ENCODE measurements at places on chromosomes 2 and 18. TPM values are rescaled to one million over a fixed set of nuclear protein-coding genes. Genes with fewer than 3 reads are reported as not detected.
A peak's percentile ranks its signal among the peaks of the same experiment; 100 is the strongest.

RAB6C gene
- 0.18 TPM for total RNA-seq

ONECUT2 gene
- total RNA-seq: 0.37 TPM

ACTG2 gene
- total RNA-seq: 978 TPM

LRP2 gene
- total RNA-seq: 0.92 TPM

BZW1 gene
- total RNA-seq: 247 TPM

PLEKHH2 gene
- 130 TPM for total RNA-seq

CYP27A1 gene
- total RNA-seq: 44.2 TPM

- H3K36me3 ChIP-seq: peaks cover 88% of the 10 kb centered on the region
- H3K27me3 ChIP-seq: no peaks in the 10 kb centered on the region
- H3K4me1 ChIP-seq: no peaks in the 10 kb centered on the region
- DNase-seq: no peak
- H3K27ac ChIP-seq: no peak overlapping the region
Measured at GRCh38 chr2:239055756-239056493, 208.0 kb downstream of the TWIST2 start.

DNA sequence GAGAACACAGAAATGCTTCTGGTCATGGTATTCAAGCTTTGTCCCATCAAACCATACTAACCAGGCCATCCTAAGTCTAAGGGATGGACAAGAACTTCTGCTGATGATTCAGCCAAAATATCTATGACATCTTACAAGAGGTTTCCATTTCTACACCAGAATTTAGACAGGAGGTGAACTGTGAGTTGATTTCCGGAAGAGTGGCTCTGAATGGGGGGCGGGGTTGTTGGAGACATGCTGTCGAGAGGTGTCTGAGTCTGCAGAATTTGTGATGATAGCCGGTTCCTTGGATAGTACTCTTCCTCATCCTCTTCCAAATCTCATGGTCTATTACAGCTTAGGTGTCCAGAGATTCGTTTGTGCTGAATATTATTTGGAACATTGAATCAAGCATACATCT lies 408.7 kb upstream of the TCF4 start:
- H3K36me3 ChIP-seq: no peaks in the 10 kb centered on the region
- H3K27ac ChIP-seq: no peak overlapping the region
- no peak overlapping the region for H3K4me3 ChIP-seq
- H3K4me1 ChIP-seq: peaks cover 17% of the 10 kb centered on the region
- no peaks in the 10 kb centered on the region for H3K27me3 ChIP-seq

- no peak for DNase-seq
- H3K27me3 ChIP-seq: no peaks in the 10 kb centered on the region
- no peak overlapping the region for H3K4me3 ChIP-seq
- no peaks in the 10 kb centered on the region for H3K4me1 ChIP-seq
- no peaks in the 10 kb centered on the region for H3K36me3 ChIP-seq
Measured at GRCh38 chr18:6159426-6159825, 255.3 kb downstream of the L3MBTL4 start.

GRCh38 chr2:6824962-6825361 lies 40.7 kb downstream of the CMPK2 start:
- no peak overlapping the region for H3K4me3 ChIP-seq
- H3K36me3 ChIP-seq: no peaks in the 10 kb centered on the region
- H3K27ac ChIP-seq: no peak overlapping the region
- peaks cover 7% of the 10 kb centered on the region for H3K27me3 ChIP-seq

DNA sequence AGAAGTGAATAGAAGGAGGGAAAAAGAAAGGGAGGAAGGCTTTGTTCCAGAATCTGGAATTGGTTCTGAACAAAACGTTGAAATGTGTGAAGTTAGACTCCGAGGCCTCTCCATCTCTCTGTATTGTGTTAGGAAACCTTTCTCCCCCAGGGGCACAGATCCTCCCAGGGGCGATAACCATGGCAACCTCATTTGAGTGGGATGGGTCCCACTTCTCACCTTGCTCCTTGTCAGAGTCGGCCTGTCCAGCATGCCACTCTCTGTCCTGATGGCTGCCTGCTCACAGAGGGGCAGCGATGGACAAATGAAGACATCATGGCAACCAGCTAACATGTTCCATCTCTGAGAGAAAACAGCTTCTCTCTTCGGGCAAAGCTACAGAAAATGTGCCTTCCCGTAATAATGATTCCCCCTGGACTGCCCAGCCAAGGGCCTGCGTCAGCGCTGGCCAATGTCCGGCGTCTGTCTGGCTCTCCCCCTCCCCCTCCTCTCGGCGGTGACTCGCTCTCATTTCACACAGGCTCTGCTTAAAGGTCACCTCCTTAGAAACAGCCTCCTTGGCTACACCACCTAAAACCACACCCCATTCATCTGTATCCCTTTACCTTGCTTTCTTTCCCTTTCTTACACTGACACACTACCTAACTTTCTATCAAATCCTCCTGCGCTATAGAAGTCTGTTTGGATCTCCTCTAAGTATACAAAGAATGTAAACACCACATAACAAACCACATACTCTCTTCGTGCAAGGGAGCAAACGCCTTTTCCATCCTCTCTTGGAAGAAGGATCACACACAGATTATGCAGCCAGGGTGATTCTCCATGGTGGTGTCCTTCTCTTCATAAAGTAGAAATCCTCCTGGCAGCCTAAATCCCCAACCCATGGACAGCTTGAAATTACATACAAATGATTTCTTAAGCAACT lies 32.1 kb upstream of the TTC39C start:
- peaks cover 20% of the 10 kb centered on the region for H3K4me1 ChIP-seq
- no peaks in the 10 kb centered on the region for H3K27me3 ChIP-seq
- peak overlapping the region; percentile 73 for H3K27ac ChIP-seq
- DNase-seq: no peak

DNA sequence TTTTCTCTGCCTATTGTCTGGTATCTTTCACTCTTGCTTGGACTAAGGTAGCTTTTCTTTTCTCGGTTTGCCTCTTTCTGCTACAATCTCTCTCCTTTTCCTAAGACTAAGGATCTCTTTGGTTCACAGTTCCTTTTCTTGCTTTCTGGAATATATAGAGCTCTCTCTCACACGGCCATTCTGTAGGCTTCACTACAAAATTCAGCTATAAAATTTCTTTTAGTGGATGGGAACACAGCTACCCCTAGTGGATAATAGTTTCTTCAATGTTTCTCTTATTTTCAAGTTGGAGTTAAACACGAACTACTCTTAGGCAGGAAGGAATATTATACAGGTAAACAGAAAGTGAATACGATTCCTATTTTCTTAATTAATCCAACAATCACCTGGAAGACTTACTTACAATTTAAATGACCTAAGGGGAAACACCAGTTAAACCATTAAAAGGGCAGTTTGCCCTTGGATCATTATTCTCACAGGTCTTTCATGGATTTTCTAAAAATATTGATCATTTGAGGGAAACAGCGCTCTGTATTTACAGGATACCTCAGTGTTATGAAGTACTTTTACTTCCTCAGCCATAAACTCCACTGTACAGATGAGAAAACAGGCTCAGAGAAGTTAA lies 140.5 kb downstream of the LRP2 start:
- H3K36me3 ChIP-seq: no peaks in the 10 kb centered on the region
- DNase-seq: peak; percentile 60
- no peaks in the 10 kb centered on the region for H3K27me3 ChIP-seq
- H3K27ac ChIP-seq: no peak overlapping the region

DNA sequence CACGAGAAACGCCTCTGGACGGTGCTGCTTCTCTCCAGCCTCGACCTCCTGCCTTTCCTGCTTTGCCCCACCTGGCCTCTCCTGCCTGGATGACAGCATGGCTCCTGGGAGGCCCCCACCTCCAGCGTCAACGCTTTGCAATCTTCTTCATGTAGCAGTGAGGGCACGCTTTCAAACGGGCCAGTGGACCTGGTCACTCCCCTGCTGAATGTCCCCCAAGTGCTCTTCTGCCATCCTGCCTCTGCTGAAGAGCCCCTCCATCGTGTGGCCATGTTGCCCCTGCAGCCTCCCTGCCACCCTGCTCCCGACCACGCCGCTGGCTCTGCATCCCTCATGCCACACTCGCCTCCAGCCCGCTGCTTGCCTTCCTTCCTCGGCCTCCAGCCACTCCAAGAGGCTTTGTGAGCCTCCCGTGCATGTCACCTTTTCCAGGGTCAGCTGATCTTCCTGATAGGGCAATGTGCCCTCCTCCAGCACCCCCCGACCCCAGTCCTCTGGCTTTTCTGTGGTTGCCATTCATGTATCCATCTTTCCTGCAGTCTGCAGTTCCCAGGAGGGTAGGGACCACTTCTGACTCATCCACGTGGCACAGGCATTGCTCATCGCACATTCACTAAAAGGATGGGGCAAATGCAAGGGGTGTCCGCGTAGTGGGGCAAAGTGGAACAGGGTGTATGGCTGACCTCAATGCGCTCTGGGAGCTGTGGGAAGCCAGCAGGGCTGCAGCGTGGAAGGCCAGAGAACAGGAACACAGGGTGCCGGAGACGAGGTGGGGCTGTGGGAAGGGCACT lies 268.8 kb downstream of the TWIST2 start:
- no peaks in the 10 kb centered on the region for H3K27me3 ChIP-seq
- peaks cover 52% of the 10 kb centered on the region for H3K4me1 ChIP-seq
- DNase-seq: no peak
- peaks cover 23% of the 10 kb centered on the region for H3K36me3 ChIP-seq
- H3K27ac ChIP-seq: no peak overlapping the region
- H3K4me3 ChIP-seq: no peak overlapping the region

DNA sequence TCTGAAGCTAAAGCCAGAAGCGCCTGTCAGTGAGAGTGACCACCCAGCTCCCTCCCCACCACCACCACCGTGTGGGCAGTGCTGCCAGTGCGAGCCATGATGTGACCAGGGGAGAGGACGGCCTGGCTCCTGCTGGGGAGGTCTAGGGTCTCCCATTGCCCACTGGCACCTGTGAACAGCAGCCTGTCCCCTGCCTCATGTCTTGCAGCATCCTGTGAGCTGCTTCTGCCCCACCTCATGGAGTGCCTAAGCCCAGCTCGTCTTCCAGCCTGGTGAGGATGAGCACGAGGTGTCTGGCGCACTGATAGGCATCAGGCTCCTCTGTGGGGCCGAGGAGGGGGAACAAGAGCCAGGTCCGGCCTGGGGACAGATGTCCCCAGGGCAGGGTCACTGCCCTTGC lies 61.4 kb downstream of the FAM168B start:
- no peak for DNase-seq
- H3K4me1 ChIP-seq: peaks cover 22% of the 10 kb centered on the region
- no peak overlapping the region for H3K27ac ChIP-seq
- H3K27me3 ChIP-seq: peaks cover 19% of the 10 kb centered on the region

DNA sequence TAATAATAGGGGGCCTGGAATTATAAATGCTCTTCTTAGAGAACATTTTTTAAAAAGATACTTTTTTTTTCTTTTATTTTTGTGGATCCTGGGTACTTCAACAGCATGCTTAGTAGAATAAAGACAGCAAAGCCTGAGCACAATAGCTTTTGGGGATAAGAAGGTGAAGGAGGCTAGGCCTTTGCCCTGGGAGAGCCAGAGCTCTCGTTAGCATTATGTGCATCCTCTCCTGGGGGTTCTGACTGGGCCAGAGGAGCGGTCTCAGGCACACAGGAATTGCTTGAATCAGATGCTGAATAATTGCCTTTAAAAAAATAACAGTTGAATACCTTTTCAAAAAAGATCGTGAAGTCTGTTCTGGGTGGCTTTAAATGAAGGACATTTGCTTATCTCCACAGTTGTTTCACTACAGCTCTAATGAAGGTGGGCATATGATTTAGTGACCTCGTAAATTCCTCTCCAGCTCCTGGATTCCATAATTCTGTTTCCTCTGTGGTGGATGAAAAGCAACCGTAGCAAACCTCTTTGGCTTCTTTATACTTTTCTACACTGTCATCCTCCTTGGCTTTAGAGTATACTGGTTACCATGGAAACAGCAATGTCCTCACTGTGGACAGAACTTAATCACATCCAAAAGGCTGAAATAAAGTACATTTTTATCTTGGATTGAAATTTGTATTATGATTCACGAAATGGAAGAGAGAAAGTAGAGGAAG lies 133.8 kb downstream of the MAIP1 start:
- H3K4me1 ChIP-seq: no peaks in the 10 kb centered on the region
- DNase-seq: no peak
- H3K27me3 ChIP-seq: no peaks in the 10 kb centered on the region
- H3K27ac ChIP-seq: no peak overlapping the region
- H3K4me3 ChIP-seq: no peak overlapping the region

- H3K27me3 ChIP-seq: no peaks in the 10 kb centered on the region
- H3K4me1 ChIP-seq: peaks cover 4% of the 10 kb centered on the region
- peaks cover 10% of the 10 kb centered on the region for H3K36me3 ChIP-seq
- no peak for DNase-seq
- no peak overlapping the region for H3K4me3 ChIP-seq
Measured at GRCh38 chr18:77014538-77014937, 118.0 kb downstream of the MBP start.

DNA sequence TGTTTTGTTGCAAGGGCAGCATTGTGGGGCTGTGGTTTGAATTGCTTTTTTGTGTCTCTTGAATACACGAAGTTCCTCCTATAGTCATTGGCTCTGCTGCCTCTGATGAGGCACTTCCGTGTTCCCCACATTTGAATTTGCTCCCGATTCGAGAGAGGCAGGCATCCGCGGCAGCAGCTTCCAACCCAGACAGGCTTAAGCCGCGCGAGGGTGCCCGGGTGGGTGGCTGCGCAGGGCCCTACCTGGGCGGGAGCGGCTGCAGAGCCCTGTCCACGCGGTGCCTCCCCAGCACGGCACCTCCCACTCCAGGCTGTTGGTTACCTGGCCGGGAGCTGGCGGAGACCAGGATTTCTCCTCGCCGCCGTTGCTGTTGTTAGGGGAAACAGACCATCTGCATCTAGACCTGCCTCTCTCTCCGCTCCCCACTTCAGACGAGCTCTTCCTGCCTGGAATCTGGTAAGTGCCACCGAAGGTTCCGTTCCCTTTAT lies 151.3 kb downstream of the NEDD4L start:
- H3K4me3 ChIP-seq: peak overlapping the region; percentile 38
- peak overlapping the region; percentile 75 for H3K27ac ChIP-seq
- H3K4me1 ChIP-seq: peaks cover 26% of the 10 kb centered on the region
- H3K27me3 ChIP-seq: peaks cover 5% of the 10 kb centered on the region
- H3K36me3 ChIP-seq: no peaks in the 10 kb centered on the region
- DNase-seq: peak; percentile 83

DNA sequence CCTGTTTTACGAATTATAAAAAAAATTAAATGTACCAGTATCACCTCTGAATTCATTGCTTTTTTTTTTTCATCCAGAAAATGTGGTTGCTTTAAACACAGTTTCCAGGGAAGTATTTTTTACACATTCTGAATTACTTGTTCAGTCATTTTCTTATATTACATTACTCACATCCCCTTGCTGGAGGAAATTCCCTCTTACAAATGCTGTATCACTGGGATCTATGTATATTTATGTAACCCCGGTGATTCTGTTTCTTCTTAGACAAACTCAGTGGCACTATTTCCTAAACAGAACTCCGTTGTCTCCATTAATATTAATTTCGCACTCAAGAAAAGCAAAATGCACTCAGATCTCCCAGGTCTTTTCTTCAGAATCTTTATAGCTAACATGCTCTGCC lies 1078.5 kb upstream of the ZEB2 start:
- H3K4me1 ChIP-seq: no peaks in the 10 kb centered on the region
- no peak overlapping the region for H3K4me3 ChIP-seq
- DNase-seq: no peak
- no peak overlapping the region for H3K27ac ChIP-seq

Data from stomach (tissue), 19 donors.